KBM-7 (cell line): ENCODE measurements at places on chromosomes 12 and 14.

- DNase-seq = no peak
Measured at GRCh38 chr12:80659512-80660063, 47.8 kb upstream of the MYF6 start.

- no peak for DNase-seq
Measured at GRCh38 chr12:79706156-79706555, 15.4 kb upstream of the PAWR start.

- no peak for DNase-seq
Measured at GRCh38 chr12:58915634-58916033, 4.7 kb downstream of the LRIG3 start.

DNA sequence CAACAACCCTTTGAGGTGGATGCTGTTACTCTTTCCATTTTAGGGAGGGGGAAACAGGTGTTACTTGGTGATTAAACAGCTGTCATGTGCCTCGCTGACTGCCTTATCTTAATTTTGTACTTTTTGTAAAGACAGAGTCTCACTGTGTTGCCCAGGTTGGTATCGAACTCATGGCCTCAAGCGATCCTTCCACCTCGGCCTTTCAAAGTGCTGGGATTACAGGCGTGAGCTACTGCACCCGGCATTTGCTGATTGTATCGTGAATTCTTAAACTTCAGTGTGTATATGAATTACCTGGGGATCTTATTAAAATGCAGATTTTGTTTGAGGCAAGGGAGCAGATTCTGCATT, 659 bp downstream of the PSMD9 start:
- DNase-seq = no peak

- DNase-seq = peak; percentile 88
Measured at GRCh38 chr14:70972107-70972976, 65.1 kb downstream of the PCNX1 start.

DNA sequence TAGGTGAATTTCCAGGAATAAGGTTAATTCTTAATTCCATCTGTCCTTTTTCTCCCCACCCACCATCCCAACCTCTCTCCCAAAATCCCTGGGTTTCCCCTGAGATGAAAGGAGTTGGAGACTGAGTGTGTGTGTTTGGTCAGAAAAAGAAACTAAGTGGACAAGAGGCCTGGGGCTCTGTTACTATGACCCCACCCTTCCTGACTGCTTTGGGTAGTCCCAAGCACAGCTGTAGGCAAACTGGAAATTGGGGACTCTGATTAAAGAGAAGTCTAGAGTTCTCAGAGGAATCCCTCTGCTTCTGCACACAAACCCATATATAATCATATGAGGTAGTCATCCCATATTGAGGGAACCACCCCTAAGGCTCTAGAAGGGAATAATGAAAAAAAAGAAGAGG, 7.0 kb upstream of the HOXC12 start:
- DNase-seq = no peak

DNA sequence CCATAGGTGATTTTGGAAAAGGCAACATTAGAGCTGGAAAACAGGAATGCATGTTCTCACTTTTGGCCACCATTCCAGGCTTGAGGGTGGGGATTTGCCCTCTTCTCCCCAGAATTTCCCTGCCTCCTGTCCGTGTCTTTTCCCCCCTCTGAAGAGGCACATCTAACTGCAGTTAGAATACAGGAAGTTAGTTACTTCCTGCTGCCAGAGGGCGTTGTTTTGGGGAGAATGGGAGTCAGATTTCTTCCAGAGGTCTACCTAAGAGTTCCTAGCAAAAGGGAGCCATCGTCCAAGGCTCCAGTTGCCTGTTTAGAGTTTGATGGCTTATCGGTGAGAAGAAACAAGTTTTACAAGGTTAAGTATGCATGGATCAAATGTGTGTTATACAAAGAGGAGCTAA, 112.8 kb upstream of the IGF1 start:
- DNase-seq = no peak

GRCh38 chr12:7485095-7485494, 18.5 kb downstream of the CD163 start:
- no peak for DNase-seq

DNA sequence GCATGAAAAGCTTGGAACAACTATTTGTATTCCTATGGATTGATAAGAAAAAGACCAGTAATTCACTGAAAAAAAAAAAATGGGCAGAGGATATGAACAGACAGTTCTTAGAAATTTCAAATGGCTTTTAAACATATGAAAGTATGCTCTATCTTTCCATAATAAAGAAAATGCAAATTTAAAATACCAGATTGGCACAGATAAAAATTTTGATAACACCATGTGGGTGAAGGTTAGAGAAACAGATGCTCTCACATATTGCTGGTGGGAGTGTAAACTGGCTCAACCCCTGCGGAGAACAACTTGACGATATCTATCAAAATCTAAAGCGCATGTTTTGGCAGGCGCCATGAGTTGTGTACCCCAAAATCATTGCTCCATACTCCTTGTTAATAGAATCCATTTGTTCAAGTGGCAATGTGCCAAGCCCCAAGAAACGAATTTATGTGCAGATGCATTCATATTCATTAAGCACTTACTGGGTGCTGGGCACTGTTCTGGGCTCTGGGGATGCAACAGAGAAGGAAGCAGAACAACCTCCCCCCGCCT, 29.5 kb upstream of the TMPO start:
- DNase-seq = no peak

DNA sequence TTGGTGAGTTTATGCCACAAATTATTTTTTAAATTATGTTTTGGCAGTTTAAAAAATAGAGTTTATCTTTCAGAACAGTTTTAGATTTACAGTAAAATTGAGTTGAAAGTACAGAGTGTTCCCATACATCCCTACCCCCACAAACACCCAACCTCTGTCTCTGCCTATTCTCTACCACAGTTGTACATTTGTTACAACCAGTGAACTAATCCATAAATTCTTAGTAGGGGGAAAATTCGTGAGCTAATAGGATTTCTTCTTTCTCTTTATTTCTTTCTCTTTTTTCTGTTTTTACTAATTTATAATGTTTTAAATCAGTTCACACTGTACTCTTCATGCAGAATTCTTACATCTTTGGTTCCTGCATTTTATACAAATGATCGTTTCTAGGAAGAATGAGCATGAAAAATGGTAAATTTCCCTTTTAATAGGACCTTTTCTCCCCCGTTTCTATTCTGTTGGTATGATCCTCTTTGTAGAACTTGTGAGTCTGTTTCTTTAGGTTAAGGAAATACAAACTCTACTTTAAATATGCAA, 56.7 kb downstream of the MIPOL1 start:
- DNase-seq = no peak

GRCh38 chr12:108773798-108774788, 42.8 kb upstream of the CORO1C start:
- peak; percentile 69 for DNase-seq

DNA sequence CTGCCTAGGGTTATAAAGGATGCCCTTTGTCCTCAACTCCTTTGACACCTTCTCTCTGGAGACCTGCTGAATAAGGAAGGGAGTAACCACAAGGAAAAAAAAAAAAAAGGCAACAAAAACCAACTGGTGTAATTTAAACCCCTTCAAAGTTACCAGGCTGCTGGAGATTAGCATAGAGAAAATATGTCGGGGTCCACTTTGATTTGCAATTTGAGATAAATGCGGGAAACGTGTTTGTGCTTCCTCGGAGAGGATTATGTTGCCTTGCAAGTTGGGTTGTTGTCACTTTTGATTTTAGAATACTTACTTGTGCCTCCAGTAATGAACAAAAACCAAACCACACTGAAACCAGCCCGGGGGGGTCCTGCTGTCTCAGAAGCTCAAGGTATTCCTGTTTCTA, 200.2 kb upstream of the MYL2 start:
- no peak for DNase-seq

DNA sequence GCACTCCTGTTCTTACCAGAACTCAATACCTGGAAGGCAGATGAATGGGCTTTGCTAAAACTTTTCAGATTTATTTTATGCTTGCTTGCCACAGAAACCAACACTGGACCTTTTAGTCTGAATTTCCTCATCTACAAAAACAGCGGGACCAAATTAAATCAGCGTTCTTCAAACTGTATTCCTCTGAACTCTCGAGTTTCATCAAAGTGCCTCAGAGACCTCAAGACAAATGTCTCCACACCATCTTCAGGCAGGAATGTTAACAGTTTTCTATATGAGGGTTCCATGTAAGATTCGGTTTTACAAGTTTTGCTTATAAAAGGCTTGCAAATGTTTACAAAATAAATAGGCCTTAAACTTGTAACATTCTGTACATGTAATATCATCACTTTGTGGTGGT, 74.6 kb downstream of the MED13L start:
- DNase-seq = no peak

DNA sequence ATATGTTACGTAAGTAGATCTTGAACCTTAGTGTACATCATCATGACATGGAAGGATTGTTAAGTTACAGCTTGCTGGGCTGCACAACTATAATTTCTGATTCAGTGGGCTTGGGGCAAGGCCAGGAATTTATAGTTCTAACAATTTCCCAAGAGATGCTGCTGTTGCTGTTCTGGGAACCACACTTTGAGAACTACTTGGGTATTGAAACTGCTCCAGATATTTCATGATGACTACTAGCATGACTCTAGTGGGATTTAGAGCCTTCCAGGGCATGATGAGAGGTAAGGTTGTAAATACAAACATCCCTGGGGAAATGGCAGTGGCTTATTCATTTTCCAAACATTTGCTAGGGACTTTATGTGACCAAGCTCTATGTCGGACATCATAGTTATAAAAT, 904.8 kb upstream of the SEL1L start:
- DNase-seq = no peak

DNA sequence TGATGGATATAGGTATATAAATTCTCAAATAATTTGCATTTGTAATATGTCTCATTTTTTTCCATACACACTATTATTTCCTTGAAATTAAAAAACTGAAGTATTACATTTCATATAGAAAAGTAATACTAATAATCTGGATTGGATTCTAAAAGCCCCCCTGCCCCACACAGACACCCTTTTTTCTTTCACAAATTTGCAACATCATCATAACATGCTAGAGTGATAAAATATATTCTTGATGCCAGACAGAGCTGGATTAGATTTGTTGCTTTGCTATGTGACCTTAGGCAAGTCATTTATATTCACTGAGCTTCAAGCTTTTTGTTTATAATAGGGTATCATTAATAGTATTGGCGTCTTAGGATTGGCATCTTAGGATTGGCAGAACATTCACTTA, 6.7 kb upstream of the PKP2 start:
- DNase-seq = no peak

- no peak for DNase-seq
Measured at GRCh38 chr12:123767613-123768012, 5.5 kb downstream of the DNAH10 start.

GRCh38 chr14:36690311-36691040, 28.8 kb downstream of the PAX9 start:
- DNase-seq = no peak

- DNase-seq = no peak
Measured at GRCh38 chr14:61603736-61604135, 91.6 kb upstream of the HIF1A start.

DNA sequence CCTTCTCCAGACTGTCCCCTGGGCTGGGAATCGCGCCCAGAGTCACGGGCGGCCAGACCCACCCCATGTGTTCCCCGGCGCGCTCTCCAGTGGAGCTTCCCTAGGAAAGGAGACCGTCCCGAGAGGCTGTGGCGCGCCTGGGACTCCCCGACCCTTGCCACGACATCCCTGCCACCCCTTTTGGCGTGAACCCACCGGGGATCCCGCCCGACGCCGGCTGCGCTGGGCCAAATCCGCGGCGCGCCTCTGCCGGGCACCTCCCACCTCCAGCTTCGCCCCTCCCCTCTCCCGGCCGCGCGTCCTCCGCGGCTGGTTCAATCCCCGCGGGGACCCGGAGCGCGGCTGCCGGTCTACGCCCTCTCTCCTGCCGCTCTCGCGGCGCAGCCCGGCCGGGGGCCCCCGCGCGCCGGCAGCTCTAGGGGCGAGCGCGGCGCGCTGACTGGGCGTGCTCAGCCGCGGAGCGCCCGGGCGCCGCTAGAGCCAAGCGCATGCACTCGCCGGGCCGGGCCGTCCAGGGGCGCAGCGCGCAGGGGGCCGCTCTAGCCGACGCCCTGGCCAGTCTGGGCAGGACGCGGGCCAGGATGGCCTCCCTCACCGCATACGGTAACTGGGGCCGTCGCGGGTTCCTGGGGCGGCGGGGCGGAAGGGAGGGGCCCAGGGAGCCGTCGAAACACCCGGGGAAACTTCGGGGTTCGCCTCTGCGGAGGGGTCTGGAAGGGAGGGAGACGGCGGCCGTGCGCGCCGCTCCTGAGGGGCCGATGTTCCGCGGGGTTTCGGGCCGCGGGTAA, 77.4 kb upstream of the ANO4 start:
- DNase-seq = no peak

- DNase-seq = no peak
Measured at GRCh38 chr12:93514853-93515252, 47.5 kb downstream of the MRPL42 start.

- peak; percentile 42 for DNase-seq
Measured at GRCh38 chr14:77041881-77042545, 13.5 kb upstream of the IRF2BPL start.

DNA sequence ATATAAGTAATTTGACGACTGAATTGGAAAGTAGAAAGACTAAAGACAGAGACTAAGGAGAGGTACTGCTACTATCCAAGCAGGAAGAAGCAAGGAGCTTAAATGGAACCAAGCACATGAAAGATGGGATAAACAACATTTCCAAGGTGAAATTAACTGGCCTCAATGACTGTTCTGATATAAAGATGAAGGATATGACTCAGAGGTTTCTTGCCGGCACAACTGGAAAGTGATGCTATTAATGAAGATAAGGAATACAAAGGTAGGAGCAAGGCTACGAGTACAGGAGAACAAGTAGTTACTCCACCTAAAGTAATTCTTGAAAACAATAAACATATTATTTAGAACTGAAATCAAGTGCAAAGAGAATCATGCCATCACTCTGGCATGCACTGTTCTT, 6.4 kb downstream of the SNX6 start:
- DNase-seq = no peak

GRCh38 chr14:51581017-51581881, 70.5 kb upstream of the FRMD6 start:
- DNase-seq = no peak

DNA sequence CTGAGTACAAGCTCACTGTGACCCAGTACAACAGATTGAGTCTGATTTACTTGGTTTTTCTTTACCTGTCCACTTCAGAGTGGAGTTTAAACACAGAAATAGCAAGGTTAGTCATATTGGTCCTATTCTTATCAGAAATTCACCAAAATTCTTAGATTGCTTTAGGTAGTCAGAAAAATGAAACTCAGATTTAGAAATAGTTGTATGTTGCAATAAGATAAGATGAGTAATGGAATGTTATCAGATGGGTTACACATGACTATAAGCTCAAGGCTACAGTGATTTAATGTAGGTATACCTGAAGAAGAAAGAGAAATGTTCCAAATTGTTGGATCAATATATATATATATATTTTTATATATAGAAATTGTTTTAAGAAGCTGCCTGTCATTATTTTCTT, 524.1 kb downstream of the LRFN5 start:
- DNase-seq = no peak
